ENCODE measurements at places on chromosomes 5 and 9. TPM values are rescaled to one million over a fixed set of nuclear protein-coding genes. Genes with fewer than 3 reads are reported as not detected.

Gene SOX30
- total RNA-seq = 0.44 TPM

Gene FAM81B
- total RNA-seq = not detected

Gene C1QTNF2
- total RNA-seq = not detected

Gene CDC14B
- total RNA-seq = 13.3 TPM

Gene GALNT12
- total RNA-seq = 9.3 TPM

Gene NRG2
- 0.26 TPM for total RNA-seq

Gene GHR
- not detected for total RNA-seq

Gene LCP2
- 311 TPM for total RNA-seq

Gene PCDHB10
- not detected for total RNA-seq

Gene PCDHA12
- not detected for total RNA-seq

Gene P4HA2
- total RNA-seq = not detected

Gene SLC45A2
- not detected for total RNA-seq

Gene LCN12
- total RNA-seq = 2.7 TPM

Gene ZBTB43
- total RNA-seq = 22.5 TPM

Gene KLF9
- total RNA-seq = 29.6 TPM

Gene TTC16
- total RNA-seq = 8.2 TPM

Gene TEX48
- total RNA-seq = not detected

Gene SLC27A6
- total RNA-seq = not detected

Gene PCDHGB4
- total RNA-seq = 0.13 TPM

Gene RUFY1
- 62.3 TPM for total RNA-seq

Gene KIF4B
- not detected for total RNA-seq

Gene C1QTNF3
- 7.4 TPM for total RNA-seq

Gene PCDHA1
- not detected for total RNA-seq

Gene GPR150
- 1.6 TPM for total RNA-seq

Gene ANKRD20A1
- total RNA-seq = not detected

Gene HK3
- total RNA-seq = 0.86 TPM

Gene SMARCA2
- 238 TPM for total RNA-seq

Gene LTC4S
- total RNA-seq = 6.1 TPM

Gene GRXCR2
- total RNA-seq = not detected

Gene TRIM36
- not detected for total RNA-seq

Gene SCGB3A1
- 42.7 TPM for total RNA-seq
